ENCODE measurements at places on chromosomes 3 and 15.

DNA sequence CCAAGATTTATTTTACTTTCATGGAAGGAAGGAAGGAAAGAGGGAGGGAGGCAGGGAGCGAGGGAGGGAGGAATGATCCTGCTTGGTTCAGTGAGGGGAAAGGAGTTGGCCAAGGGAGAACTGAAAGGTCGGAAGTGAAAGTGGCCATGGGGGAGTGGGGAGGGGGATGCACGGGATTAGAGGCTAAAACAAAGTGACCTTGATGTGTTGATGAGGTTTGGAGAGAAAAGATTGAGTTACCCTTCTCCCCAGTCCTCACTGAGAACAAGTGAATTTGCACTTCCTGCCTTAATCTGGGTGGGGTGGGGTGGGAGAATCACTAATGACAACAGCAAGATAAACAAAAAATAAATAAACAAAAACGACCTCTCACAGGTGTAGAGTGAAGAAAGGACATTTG, 212.0 kb upstream of the TLE3 start:
- no peak for DNase-seq

DNA sequence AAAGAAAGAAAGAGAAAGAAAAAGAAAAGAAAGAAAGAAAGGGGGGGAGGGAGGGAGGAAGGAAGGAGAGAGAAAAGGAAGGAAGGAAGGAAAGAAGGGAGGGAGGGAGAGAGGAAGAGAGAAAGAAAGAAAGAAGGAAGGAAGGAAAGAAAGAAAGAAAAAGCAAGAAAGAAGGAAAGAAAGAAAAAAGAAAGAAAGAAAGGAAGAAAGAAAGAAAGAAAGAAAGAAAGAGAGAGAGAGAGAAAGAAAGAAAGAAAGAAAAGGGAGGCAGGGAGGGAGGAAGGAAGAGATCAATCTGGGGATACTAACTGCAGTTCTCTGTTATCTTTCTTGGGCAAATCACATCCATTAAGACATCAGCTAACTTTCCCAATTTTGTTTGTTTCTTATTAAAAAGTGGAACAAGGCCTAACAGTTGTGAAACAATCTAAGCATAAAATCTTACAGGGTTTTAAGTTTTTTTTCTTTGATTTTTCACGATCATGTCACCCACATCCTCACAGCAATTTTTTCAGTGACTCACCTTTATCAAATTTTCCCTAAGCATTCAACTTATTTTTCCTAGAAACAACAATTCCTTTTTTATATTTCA, 36.8 kb downstream of the TBC1D2B start:
- no peak for DNase-seq

GRCh38 chr3:158167737-158168557, 58.1 kb downstream of the RSRC1 start:
- no peak for DNase-seq

DNA sequence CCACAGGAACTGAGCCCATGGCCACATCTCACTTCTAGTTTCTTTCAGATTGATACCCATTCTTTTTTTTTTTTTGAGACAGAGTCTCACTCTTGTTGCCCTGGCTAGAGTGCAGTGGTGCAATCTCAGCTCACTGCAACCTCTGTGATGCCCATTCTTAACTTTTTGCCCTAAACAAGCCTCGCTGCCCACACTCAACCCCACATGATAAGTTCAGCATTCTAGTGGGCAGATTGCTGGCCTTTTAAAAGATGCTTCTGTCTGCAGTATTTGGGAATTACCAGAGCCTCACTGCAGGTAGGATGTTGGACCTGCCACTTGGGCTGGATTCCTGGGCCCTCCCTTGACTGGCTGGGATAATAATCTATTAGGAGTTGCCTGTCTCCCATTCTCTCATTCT, 51.0 kb downstream of the TRANK1 start:
- DNase-seq, result no peak

DNA sequence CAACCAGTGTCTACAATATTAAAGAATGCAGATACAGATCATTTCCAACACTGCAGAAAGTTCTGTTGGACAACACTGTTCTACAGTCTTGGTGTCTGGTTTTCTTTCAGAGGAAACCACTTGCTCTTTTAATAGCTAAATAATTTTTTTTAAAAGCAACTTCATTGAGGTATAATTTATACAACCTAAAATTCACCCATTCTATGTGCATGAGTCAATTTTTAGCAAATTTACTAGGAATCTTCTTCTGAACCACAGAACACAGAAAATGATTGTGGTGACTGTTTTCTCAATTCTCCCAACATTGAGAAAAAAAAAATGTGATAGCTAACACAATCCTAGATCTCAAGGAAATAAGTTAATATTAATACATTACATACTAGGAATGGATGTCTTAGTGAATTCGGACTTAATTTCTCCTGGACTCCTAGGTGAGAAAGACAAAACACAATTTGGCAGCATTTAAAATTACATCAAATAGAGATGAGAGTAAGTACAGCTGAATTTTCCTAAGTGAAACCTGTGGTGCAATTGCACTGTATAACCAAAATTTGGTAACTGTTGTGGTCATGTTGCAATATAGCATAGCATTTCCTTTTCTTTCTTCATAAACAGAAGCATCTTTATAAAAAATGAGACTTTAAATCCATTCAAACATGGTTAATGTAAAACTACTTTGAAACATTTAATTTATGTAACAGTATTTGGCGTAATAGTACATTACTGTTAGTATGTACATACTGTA, 15.3 kb upstream of the PLCL2 start:
- DNase-seq, result no peak

GRCh38 chr15:62404194-62404985, 239.3 kb upstream of the C2CD4B start:
- no peak for DNase-seq

DNA sequence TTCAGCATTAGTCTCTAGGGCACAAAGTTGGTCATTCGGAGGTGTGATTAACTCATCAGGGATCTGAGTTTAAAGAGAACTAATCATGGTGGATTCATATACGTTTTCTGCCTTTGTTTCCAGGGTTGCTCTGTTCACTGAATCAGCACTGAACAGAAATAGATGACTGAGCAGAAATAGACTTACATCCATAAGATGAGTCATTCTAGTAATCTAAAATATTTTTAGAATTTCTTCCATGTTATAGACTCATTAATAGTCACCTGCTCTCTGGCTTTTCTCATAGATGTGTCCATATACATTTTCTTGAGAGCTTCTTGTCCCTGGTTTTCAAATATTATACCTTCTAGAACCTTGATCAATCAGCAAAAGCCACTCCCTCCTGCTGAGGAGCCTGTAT, 837.6 kb upstream of the DPPA4 start:
- no peak for DNase-seq

DNA sequence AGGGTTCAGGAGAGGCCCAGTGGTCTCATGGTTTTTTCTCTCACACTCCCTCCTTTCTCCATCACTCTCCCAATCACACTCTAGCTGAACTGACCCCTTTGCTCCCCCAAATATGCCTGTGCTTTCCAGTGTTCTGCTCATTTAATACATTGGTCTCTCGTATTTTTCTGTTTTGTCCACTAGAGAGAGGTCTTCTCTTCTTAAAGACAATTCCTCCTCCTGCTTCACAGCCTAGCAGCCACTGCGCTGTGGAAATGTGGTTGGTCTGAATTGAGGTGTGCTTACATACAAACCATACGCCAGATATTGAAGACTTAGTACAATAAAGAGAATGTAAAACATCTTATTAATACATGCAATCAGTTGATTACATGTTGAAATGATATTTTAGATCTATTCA, 60.6 kb upstream of the XCR1 start:
- DNase-seq, result no peak

- no peak for DNase-seq
Observed at GRCh38 chr3:189014526-189014925, 157.2 kb upstream of the TPRG1 start.

DNA sequence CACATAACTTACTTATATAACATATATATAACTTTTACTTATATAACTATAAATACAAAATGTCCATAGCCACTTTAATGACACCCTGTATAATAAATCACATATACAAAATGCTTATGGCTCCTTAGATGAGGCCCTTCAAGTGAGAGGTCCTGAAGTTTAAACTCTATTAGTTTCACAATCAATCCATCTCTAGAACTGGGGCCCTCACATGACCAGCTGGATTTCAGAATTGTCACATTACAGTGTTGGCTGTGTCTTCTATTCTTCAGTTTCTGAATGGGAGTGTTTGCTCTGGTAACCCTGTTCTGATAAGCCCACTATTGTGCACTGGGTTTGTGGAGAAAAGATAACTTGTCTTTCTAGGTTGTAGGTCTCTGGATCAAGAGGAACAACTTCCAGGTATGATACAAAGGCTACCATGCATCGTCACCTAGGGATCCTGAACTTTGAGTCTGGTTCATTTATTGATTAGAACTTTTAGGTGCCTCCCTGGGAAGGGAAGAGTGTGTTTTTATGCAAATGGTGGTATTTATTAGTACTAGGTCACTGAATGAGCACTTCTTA, 107.9 kb downstream of the DNAH12 start:
- DNase-seq, result no peak

DNA sequence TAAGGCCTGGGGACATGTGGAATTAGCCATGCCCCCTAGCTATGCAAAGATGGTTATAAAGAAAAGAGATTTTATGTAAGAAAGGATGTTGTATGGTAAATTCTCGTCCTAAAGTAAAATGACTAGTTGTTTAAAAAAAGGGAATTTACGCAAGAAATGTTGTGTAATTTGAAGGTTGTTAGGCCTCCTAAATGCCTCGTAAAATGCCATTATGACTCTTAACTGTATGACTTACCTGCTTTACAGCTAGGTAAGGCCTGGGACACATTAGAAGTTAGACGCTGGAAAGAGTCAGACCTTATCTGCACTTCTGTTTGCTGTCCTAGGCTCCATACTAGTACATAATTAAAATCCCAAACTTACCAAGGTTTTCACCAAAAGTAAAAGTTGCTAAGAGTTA, 17.5 kb upstream of the HHATL start:
- no peak for DNase-seq

DNA sequence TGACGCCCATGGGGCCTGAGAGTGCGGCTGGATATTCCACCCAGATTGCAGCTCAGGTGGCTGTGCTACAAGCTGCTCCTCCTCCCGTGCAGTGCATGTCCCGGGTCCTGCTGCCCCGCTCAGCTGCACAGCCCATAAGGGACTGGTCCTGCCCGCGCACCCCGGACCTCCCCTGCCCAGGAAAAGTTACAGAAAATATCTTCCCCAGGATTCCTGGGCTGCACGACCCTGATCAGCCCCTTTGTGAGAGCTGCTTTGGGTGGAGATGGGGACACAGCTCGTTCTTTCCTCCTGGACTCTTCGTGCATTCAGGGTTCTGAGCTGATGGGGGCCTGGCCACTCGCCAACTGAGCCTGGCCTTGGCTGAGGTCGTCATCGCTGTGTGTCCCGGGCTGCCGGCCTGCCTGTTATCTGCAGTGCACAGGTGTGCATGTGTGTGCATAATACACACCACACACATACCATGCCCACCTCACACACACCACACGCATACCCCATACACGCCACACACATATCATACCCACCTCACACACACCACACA, 28.8 kb downstream of the APBA2 start:
- no peak for DNase-seq

GRCh38 chr3:160398820-160399124, 253 bp downstream of the IFT80 start:
- DNase-seq, result no peak

- no peak for DNase-seq
Observed at GRCh38 chr3:168532135-168532534, 436.4 kb upstream of the GOLIM4 start.

DNA sequence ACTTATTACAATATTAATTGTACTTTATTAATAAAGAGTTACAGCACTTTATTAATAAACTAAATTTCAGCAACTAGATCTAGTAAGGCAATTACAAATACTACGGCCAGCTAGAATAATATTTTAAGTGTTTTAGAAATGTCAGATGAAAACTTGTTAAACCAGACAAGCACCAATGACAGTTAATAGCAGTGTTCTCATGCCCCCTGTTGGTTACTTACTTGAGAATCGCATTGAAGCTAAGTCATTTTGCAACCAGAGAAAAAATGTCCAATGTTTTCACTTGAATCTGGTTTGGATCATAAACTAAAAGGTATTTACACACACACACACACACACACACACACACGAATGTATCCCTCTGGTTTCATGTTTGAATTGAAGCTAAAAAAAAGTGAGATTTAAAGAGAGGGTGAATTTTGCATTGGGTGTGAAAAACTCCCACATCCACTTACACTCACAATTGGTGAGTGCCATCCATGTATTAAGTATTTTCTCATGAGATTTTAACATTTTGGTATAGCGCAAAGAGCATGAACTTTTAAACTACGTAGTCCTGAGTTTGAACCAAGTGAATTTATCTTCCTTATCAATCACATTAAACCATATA, 347.7 kb downstream of the ZBBX start:
- DNase-seq, result peak; percentile 36

DNA sequence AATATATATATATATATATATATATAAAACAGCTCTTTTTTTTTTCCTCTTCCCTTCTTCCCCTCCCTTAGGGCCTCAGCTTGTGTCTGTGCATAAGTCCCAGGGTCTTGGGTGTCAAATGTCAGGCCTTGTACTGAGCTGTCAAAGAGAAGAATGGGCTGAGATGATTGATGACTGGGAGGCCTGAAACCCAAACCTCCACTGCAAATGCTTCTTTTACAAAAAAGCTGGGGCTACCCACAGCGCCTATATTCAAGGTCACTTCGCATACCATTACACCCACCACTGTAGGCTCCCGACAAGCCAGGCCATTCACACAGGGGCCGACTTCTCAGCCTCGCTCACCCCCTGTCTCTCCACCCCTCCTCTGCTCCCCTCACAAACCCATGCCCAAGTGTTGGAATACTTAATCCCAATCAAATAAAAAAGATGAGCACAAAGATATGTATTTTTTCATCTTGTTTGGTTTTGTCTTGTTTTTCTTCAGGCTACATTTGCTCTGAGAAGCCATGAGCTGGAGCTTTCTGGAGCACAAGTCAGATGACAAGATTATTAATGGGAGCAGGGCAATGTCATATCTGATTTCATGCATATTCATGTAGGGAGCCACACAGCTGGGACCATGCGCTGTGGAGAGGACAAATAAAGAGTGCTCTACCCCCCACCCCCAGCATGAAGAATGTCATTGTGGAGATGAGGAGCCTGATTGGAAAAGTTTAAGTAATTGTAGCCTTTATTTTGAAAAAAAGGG, 614.4 kb upstream of the NR2F2 start:
- DNase-seq, result no peak

- no peak for DNase-seq
Observed at GRCh38 chr15:29866337-29866736, 44.1 kb upstream of the TJP1 start.
